ENCODE measurements at places on chromosomes 1 and 21. TPM values are rescaled to one million over a fixed set of nuclear protein-coding genes. Genes with fewer than 3 reads are reported as not detected.

GRCh38 chr1:117674521-117675400 lies 68.9 kb downstream of the TENT5C start:
- no peak for DNase-seq

- no peak for DNase-seq
Measured at GRCh38 chr1:193216920-193217319, 30.5 kb upstream of the B3GALT2 start.

GRCh38 chr21:42429856-42430255 lies 26.2 kb downstream of the UBASH3A start:
- DNase-seq, result peak; percentile 53

The ZFP69B gene
- total RNA-seq, result 1.3 TPM

- no peak for DNase-seq
Measured at GRCh38 chr1:200670242-200671118, 773 bp upstream of the DDX59 start.

The OR2T33 gene
- not detected for total RNA-seq

DNA sequence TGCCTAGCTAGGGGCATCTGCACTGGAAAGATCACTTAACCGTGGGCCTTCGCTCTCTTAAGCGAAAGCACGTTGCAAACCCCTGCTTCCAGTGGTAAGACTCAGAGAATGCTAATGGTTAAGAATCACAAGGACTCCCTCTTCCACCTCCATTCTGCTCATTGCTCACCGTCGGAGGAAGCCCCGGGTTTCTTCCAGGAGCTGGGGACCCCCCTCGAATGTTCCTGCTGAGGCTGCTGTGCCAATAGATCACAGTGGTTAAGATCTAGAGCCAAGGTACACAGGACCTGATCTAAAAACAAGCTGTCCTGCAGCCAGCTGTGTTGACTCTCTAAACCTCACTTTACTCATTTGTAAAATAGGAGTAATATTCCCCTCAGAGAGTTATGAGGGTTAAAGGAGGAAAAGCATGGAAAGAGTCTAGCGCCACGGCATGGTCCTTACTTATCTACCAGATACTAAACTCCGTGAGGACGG lies 765 bp downstream of the VAMP3 start:
- DNase-seq, result no peak

DNA sequence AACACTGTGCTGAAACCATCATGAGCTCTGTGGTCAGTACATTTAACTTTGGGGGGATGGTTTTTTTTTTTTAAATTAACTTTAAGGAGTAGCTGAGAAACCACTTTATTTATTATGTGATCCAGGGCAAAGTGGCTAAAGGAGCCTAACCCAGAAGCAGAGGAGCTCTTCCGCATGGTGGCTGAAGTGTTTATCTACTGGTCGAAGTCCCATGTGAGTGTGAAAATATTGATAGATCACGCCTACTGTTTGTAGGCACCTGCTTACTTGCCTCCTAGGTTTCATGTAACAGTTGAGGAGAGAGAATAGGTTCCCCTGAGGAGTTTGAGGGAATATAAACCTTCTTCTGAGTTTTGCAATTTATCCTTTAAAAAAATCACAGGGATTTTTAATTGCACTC lies 181.4 kb downstream of the ZP4 start:
- no peak for DNase-seq

The TIE1 gene
- total RNA-seq, result 42.6 TPM

- DNase-seq, result no peak
Measured at GRCh38 chr1:49234988-49235387, 458.3 kb upstream of the BEND5 start.

The ETNK2 gene
- total RNA-seq, result 6.1 TPM

- no peak for DNase-seq
Measured at GRCh38 chr1:172753964-172754363, 95.1 kb downstream of the FASLG start.

GRCh38 chr1:232239998-232240397 lies 389.9 kb downstream of the SIPA1L2 start:
- no peak for DNase-seq

The HSD11B1 gene
- total RNA-seq, result 83.7 TPM

GRCh38 chr1:101198842-101199636 lies 37.8 kb upstream of the S1PR1 start:
- DNase-seq, result no peak

The TDRD5 gene
- 0.35 TPM for total RNA-seq

DNA sequence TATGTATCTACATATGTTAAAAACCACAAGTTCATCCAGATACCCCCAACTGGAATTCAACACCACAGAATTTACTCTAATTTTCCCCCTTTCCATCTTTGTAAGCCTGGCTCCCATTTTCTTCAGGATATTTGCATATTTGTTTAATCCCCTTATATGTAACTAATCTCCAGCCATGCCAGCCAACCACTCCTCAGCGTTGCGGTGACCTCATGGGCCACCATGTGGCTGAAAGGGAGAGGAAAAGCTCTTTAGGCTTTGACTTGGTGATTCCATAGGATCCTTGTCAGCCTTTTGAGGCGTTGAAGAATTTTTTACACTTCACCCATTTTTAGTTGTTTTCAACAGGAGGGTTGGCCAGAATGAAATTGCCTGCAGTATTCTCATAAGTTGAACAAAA lies 10.0 kb downstream of the CLDN19 start:
- DNase-seq, result no peak

The KCNE2 gene
- not detected for total RNA-seq

DNA sequence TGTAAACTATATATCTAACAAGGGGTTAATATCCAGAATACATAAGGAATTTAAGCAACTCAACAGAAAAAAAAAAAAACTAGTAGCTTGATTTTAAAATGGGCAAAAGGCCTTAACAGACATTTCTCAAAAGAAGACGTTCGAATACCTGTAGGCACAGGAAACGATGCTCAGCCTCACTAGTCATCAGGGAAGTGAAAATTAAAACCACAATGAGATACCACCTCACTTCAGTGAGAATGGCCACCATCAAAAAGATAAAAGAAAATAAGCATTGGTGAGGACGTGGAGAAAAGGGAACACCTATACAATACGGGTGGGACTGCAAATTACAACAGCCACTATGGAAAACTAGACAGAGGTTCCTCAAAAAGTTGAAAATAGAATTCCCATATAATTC lies 37.3 kb downstream of the NPHP4 start:
- DNase-seq, result no peak

GRCh38 chr1:155044812-155045657 lies 6.1 kb upstream of the ADAM15 start:
- DNase-seq, result no peak

The HSPA6 gene
- total RNA-seq, result 6.8 TPM

DNA sequence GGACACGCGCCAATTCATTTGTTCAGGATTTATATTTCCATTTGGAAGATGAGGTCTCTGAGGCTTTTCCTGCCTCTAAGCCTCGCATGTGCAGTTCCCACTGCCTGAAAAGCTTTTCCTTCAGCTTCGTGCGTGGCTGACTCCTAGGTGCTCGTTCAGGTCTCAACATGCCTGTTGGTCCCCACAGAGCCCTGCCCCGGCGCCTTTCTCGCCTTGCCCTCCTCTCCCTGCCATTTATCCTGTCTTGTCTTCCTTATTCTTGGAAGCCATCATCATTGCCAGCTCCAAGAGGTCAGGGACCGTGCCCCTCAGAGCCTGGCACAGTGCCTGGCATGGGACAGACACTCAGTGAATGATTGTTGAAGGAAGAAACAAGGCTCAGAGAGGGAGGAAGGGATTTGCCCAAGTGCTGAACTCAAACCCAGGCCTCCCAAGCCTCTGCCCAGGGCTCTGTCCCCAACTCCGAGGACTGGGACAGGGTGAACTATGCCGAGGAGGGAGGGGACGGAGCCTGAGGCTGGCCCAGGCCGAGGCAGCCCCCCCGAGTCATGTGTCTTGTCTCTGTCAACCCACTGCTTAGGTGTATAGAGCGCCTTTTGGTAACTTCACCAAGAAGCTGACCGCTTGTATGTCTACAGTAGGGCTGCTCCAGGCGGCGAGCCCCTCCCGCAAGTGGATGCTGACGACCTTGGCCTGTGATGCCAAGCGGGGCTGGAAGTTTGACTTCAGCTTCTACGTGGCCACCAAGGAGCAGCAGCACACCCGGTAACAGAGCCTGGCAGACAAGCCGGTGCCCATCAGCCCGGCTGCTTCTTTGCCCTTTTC lies 47.3 kb downstream of the DISP3 start:
- peak; percentile 84 for DNase-seq

The NUP210L gene
- total RNA-seq, result not detected

GRCh38 chr1:89839516-89839915 lies 18.7 kb downstream of the LRRC8D start:
- DNase-seq, result no peak

The EYA3 gene
- 15.3 TPM for total RNA-seq

- no peak for DNase-seq
Measured at GRCh38 chr1:222618880-222619596, 1.1 kb downstream of the MIA3 start.

The CAPN2 gene
- total RNA-seq, result 190 TPM

DNA sequence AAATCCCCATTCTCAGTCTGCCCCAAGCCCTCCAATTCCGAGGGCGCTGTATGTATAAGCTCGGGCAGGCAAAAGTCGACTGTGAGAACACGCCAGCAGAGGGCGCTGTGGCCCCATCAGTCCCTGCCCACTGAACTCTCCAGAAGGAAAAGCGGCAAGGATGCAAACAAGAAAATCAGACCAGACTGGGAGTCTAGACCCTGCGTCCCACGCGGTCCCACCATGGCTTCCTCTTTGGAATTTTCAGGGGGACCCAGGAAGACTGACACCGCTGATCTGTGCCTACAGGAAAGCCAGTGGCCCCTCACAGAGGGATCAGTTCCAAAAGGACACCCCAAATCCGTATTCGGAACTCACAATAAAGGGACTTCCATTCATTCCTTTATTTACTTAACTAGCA lies 19.5 kb downstream of the TEX35 start:
- DNase-seq, result peak; percentile 94

Data from mesenteric fat pad (tissue), 1 donor.